ENCODE measurements at places on chromosomes 7 and 10.

DNA sequence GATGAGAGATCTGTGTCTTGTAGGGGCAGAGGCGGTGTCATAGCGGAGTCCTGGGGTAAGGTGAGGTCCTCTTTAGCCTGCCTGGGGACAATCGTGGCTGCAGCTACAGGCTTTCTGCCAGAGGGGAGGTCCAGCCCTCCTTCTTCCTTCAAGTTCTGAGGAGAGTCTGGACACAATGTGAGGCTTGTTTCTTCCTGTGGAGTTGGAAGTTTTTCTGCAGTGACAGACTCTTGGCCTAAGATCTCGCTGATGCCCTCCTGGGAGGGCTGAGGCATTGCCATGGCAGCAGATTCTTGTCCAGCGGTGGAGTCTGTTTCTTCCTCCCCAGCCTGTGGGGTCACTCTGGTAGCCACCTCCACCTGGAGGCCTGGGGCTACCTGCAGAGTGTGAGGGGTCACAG, 4.4 kb downstream of the NACAD start:
- no peak for DNase-seq

GRCh38 chr7:116399819-116400218, 99.7 kb upstream of the CAV2 start:
- no peak for DNase-seq

- DNase-seq = no peak
Observed at GRCh38 chr10:133133471-133134231, 26.4 kb upstream of the KNDC1 start.

DNA sequence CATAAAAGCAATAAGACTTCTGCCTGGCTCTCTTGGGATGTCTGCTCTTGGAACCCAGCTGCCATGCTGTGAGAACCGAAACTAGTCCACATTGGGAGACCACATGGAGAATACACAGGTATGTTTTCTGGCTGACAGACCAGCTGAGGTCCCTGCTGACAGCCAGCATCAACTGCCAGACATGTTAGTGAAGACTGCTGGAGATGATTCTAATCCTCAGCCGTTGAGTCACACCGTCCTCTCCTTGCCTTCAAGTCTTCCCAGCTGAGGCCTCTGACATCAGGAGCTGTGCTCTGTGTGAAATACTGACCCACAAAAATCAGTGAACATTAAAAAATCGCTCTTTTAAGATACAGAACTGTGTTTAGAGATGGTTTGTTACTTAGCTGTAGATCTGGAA, 36.9 kb upstream of the AGR2 start:
- no peak for DNase-seq

DNA sequence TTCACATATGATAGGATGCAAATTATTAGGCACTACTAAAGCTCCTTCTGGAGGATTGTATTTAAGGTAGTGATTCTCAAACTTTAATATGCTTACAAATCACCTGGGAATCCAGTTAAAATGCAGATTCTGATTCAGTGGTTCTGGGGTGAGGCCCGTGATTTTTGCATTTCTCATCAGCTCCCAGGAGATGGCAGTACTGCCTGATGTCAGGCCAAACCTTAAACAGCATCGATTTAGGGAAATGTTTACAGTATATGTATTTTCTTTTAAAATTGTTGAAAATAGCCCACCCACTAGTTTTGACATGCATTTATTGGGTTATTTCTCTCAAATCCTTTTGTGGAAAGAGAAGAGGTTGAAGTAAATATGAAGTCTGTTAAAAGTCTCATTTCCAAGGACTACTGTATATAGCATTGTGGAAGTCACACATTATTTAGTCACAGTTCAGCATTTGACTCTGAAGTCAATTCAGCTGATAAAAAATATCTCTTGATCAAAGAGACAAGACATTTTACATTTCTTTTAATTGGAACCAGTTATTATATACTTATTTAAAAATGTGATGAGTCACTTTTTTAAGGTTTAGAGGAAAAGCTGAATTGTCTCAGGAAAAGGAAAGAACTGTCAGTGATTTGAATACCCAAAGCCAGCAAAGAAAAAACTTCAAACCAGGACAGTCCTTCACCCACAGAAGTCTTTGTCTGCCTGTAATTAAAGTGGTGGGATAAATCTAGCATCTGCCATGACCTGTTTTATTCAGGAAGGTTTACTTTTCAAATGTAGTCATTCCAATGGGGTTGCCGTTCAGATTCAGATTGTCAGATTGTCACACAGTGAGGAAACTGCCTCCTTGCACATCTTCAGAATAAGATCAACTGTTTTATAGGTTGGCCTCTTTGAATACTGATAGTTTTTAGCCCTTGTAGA, 21.1 kb upstream of the HBP1 start:
- DNase-seq = no peak

GRCh38 chr10:121525251-121526134, 72.8 kb downstream of the FGFR2 start:
- no peak for DNase-seq

GRCh38 chr7:46554688-46555422, 633.8 kb upstream of the IGFBP3 start:
- no peak for DNase-seq

- no peak for DNase-seq
Observed at GRCh38 chr10:118850418-118851061, 95.8 kb upstream of the CACUL1 start.

DNA sequence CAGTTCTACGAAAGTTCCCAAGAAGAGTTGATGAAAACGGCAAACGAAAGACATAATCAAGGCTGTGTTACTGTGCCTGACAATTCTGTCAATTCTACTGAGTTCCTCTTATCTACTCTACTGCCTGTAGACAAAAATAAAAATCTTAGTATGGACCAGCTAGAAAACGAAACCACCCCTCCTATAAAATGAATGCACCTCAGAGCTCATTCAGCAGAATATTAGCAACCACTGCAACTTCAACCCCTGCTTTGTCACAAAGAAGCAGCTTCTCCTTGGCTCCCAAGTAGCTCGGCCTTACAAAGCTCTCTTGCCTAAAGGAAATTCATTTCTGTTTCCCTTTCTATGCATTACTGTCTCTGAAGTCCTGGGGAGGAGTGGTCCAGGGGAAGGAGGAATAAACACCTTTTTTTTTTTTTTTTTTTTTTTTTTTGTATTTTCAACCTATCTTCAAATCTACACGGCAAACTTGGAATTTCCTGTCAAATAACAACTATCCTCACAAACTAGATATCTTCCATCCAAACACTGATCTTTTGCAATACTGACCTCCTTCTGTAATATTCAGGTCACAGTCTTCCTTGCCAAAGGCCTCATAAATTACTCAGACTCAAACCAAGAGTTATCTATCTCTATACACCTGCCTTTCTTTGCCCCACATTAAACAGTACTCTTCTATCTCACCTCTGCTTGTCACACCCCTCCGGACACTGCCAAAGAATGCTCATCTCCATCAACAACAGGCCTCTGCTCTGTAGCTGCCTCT, 74.3 kb downstream of the GLI3 start:
- no peak for DNase-seq

GRCh38 chr7:66583490-66584110, 45.1 kb upstream of the KCTD7 start:
- DNase-seq = no peak

GRCh38 chr10:110858297-110858934, 13.3 kb upstream of the PDCD4 start:
- DNase-seq = no peak

DNA sequence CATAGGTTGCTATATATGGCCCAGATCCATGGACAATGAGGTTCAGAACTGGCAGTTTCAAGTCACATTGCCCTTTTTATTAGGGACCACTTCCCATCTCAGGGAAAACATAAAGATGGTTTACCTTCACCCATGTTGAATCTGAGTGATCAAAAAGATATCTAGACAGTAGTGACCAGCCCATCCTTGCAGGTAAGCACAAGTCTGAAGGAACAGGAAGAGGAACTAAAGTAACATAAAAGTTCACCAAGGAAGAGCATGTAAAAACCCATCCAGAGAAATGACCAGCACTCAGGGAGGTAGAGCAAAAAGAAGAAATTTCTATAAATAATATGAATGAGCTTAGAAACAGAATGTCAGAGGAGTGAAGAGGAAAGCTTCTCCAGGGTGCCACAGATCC, 382.5 kb downstream of the PARD3 start:
- no peak for DNase-seq

DNA sequence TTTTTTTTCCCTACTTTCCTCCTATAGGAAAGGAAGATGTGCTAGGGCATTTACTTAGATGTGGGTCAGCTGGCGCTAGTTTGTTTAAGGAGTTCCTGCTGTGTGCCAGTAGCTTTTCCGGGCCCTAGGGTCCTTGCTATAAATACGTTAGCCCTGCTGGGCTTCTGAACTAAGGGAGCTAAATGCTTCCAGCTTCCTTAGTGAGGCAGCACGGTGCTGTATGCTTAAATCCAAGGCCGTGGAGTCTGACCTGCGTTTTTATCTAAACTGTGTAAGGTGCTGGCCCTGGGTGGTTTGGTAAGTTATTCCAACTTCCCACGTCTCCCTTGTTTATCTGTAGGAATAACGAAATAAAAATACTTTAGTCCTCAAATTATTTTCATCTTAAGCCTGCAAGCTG, 594 bp downstream of the TDRD1 start:
- no peak for DNase-seq

- no peak for DNase-seq
Observed at GRCh38 chr10:50419091-50419490, 167.8 kb upstream of the ASAH2 start.

DNA sequence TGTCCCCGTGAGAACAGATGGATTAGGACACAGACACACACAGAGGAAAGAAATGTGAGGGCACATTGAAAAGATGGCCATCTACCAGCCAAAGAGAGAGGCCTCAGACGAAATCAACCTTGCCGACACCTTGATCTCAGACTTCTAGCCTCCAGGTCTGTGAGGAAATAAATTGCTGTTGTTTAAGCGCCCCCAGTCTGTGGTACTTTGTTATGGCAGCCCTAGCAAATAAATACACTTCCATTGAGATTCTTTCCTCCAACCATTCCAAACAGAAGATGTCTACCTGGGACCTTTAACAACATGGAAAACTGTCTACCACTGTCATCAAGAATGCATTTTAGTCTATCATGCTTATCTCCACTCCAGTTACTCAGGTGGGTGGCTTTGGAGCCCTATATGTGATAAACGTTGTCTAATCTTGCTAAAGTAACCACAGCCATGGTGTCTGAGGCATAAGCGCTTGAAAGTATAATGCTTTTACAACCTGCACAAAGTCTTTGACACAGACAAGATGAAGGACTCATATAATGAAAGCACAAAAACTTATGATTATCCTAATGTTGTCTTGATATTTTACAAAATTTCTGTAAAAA, 244.3 kb downstream of the MTERF1 start:
- no peak for DNase-seq

- DNase-seq = no peak
Observed at GRCh38 chr7:79828866-79829265, 305.8 kb upstream of the GNAI1 start.
